Prostate gland (tissue), 2 donors: ENCODE measurements at places on chromosomes 5 and 9. TPM values are rescaled to one million over a fixed set of nuclear protein-coding genes. Genes with fewer than 3 reads are reported as not detected.

GRCh38 chr5:71943874-71944273, 163.4 kb upstream of the MAP1B start:
- DNase-seq: no peak

- DNase-seq: no peak
Observed at GRCh38 chr5:3511934-3512333, 83.7 kb upstream of the IRX1 start.

DNA sequence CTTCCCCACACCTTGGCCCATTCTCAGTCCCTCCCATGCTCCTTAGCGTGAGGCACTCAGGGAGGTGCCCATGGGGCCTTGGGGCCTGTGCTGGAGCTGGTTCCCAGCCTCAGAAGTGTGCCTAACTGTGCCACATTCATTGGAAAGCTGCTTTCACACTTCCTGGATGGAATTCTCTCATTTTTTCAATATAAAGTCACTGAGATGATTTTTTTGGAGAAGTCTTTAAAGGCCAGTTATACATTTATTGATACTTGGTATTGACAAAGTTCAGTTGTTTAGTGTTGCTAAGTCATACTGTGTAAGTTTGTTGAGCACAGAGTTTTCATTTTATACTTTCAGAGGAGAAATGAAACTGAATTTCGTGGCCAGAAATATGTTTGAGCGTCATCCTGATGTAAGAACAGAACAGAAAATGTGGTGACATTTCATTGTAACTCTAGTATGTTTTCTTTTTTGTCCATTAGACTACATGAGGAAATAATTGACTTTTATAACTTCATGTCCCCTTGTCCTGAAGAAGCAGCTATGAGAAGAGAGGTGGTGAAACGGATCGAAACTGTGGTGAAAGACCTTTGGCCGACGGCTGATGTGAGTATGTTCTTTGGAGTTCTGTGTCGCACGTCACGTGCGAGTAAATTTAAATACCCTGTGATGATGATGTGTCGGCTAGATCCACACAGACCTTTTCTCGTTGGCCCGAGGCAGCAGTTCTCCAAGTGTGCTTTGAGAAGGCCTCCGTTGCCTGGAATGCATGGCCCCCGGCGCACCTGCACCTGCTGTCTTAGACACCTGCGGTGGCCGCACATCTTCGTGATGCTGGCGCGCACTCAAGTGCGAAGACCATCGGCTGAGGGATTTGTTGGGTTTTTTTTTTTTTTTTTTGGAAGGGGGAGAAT, 24.1 kb downstream of the TENT4A start:
- DNase-seq: no peak

GRCh38 chr5:169801781-169802180, 164.7 kb downstream of the DOCK2 start:
- DNase-seq: no peak

GRCh38 chr9:128118472-128118857, 9.1 kb downstream of the PTGES2 start:
- DNase-seq: no peak

DNA sequence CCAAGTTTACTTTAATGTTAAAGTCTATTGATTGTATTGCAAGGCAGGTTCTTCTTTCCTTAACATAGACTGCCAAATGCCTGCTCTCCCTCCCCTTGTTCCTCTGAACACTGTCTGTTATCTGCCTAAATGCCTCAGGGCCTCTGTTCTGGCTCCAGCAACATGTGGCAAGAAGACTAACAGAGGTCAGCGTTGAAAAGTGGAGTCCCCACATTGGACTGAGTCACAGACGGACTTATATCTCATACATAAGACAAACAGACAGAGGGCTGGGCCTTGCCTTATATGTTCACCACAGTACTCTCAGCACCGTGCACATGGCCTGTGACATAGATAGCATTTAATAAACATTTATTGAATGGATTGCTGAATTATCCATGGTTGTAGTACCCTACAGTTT, 91.4 kb downstream of the TSSK1B start:
- no peak for DNase-seq

DNA sequence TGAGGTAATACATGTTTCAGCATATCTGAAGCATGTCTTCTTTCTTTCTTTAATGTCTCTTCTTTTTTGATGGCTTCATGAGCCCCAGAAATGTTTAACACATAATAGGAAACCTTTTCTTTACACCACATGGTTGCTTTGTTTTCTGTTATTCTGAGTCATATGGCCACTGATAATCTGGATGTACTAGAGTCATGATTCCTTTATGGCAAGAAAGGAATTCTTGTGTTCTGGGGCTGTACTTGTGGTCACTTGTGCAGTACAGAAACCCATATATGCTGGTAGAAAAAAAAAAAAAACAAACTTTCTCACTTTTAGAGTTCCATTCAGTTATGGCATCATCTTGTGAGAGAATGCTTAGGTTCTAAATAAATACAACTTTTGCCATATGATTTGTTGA, 1669.3 kb upstream of the CDH9 start:
- DNase-seq: no peak

DNA sequence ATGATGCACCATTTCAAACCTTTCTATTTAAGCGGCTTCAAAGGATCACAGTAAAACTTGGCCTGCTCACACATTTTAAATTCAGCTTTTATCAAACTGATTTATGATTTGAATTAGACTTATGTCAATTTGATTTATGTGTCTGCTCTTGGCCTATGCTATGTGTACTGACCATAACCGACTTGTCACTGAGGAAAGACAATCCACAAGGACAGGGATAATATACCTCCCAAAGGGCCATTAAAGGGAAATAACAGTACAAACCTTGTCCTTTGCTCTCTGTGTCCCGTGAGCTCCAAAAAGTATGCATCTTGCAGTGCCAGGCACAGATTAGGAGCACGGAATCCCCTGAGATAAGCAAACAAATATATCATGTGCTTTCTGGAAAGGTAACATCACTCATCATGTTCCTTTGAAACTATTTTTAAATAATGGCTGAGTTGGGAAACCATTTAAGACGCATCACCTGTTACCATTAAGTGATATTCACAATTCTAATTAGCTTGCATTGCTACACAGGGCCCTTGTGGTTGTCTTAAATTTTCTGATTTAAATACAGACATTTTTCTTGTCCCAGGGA, 31.9 kb upstream of the FTMT start:
- DNase-seq: no peak

- no peak for DNase-seq
Observed at GRCh38 chr5:92979716-92980115, 601.3 kb downstream of the NR2F1-AS1 start.

DNA sequence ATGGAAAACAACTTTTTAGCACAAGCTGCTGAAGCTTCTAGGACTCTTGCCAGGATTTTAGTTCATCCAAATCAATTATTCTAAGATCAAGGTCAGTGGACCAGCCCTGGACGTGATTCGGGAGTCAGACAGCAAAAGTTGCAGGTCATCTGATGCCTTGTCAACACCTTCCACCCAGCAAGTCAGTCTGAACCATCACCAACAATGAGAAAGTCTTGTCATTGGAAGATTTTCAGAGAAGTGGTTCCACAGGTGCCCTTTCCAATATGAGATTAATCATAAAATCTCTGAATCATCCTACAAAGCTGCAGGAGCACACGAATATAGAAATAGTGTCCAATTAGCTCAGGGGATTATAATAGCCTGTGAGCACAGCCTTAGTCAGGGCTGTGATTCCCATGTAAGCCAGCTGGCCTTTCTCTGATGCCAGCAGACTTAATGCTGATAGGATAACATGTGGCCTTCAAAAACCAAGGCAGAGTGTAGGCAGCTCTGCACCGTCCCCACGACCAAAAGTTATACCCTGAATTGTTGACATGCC, 445.0 kb upstream of the TRPC7 start:
- DNase-seq: no peak

GRCh38 chr9:84002344-84002743, 21.7 kb downstream of the RMI1 start:
- no peak for DNase-seq

DNA sequence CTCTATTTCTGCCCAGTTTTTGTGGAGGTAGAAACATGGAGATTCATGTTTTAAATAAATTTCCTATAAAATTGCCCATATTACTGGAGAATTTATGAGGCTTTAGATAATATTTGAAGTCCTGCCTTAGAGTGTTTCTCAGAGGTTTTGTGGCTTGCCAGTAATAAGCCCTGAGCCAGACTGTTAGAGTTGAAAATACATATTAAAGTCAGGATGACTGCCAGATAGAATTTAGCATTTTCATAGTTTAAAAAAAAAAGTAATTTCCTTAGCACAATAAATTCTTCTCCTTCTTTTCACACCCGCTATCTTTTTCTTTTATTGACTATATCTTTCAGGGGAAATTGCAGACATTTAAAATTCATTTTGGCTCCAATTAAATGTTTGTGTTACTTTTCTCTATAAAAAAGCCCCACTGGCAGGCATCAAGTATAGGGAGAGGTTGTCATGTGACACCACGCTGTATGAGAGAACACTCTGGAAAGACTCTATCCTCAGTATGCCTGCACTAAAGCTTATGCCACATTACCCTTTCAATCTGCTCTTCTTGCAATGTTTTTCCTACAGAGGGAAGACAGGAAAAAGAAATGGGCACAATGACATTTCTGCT, 135.2 kb downstream of the MPDZ start:
- no peak for DNase-seq

DNA sequence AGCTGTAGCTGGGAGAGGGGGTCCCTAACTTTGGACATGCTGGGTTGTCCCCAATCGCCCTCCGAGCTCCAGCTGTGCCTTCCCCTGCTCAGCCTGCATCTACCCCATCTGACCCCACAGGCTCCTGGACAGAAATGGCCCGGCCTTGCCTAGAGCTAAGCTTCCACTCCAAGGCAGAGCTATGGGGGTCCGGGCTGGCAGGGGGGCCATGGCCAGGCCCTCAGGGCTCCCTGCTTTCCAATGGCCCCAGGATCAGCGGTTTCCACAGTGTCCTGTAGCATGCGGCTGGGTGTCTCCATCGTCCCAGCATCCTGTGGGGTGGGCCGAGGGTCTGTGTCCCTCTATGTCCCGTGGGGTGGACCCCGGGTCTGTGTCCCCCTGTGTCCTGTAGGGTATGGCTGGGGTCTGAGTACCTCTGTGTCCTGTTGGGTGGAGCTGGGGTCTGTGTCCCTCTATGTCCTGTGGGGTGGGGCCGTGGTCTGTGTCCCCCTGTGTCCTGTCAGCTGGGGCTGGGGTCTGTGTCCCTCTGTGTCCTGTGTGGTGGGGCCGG, 130.6 kb downstream of the RXRA start:
- DNase-seq: no peak

- no peak for DNase-seq
Observed at GRCh38 chr9:124452326-124452725, 2.1 kb downstream of the ADGRD2 start.

GRCh38 chr5:40404613-40405012, 275.1 kb upstream of the PTGER4 start:
- DNase-seq: no peak

GRCh38 chr9:84271531-84271900, 69.0 kb downstream of the SLC28A3 start:
- peak; percentile 7 for DNase-seq

DNA sequence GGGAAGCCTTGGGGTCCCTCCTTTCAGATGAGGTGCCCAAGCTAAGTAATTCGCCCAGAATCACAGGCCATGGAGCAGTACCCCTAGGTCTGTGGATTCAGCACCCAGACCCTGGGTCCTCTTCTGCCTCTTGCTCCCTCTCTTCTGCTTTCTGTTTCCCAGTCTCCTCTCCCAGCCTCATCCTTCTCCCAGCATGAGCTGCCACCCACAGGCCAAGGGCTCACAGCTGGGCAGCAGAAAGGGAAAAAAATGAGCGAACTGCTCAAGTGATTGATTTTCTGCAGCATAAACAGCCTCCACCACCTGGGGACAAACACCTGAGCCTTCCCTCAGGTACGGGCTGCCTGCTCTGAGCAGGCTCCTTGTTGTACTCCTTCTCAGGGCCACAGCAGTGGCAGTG, 113.9 kb upstream of the SAP30L start:
- DNase-seq: no peak

- no peak for DNase-seq
Observed at GRCh38 chr5:43627028-43627427, 24.0 kb downstream of the NNT start.

GRCh38 chr5:93409691-93410090, 171.3 kb downstream of the NR2F1-AS1 start:
- DNase-seq: no peak

- no peak for DNase-seq
Observed at GRCh38 chr5:17103461-17103860, 114.0 kb upstream of the BASP1 start.

- DNase-seq: no peak
Observed at GRCh38 chr5:123083298-123083697, 5.7 kb upstream of the PRDM6 start.

DNA sequence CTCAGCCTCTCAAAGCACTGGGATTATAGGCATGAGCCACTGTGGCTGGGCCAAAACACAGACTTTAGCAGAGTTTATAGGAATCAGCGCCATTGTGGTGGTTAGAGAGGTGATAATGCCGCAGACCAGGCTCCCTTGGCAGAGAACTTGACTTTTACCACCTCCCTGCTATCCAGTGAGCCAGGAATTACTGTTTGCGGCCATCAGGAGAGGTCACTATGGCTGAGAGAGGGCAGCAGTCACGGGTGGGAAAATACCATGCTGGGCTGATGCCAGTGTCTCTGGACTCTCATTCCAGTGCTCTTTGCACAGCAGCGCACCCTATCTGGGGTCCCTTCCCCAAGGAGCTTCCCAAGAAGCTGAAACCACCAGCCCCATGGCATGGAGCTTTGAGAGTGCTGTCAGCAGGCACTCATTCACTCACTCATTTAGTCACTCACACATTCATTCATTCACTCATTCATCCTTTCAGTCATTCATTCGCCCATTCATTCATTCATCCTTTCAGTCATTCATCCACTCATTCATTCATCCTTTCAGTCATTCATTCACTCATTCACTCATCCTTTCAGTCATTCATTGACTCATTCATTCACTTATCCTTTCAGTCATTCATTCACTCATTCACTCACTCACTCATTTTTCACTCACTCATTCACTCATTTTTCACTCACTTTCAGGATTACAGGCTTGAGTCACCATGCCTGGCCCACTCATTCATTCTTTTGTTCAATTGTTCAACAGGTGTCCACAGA, 27.3 kb upstream of the RNU6ATAC start:
- DNase-seq: no peak

DNA sequence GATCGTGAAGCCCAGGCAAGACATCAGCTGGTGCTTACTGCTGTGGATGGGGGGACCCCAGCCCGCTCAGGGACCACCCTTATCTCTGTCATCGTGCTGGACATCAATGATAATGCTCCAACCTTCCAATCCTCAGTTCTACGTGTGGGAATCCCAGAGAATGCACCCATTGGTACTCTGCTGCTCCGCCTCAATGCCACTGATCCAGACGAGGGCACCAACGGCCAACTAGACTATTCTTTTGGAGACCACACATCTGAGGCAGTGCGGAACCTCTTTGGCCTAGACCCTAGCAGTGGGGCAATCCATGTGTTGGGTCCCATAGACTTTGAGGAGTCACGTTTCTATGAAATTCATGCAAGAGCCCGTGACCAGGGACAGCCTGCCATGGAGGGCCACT, 960 bp downstream of the PCDHGC5 start:
- DNase-seq: no peak

The MAST4 gene
- 45.7 TPM for total RNA-seq

The KCTD16 gene
- total RNA-seq: 0.14 TPM

The SLC1A1 gene
- total RNA-seq: 13.1 TPM

The SPINK7 gene
- not detected for total RNA-seq

The DDX4 gene
- 34.9 TPM for total RNA-seq

The OTULIN gene
- 51.8 TPM for total RNA-seq

The SLC35D2 gene
- 27.4 TPM for total RNA-seq

The HACD4 gene
- 2.4 TPM for total RNA-seq

The PNPLA7 gene
- 34.2 TPM for total RNA-seq

The C7 gene
- 68.2 TPM for total RNA-seq

The ELAVL2 gene
- total RNA-seq: 43.1 TPM

The PFDN1 gene
- 88.0 TPM for total RNA-seq

The SLC36A2 gene
- not detected for total RNA-seq

The ORM2 gene
- 1.9 TPM for total RNA-seq
